ENCODE measurements at places on chromosomes 16 and 17.

- DNase-seq: peak; percentile 51
These were observed 22.5 kb upstream of the ENPP7 start for GRCh38 chr17:79707931-79708891.

- no peak for DNase-seq
These were observed 18.5 kb downstream of the SEC14L5 start for GRCh38 chr16:4976611-4977145.

- peak; percentile 32 for DNase-seq
These were observed 38.6 kb upstream of the TENT4B start for GRCh38 chr16:50114357-50115129.

- peak; percentile 89 for DNase-seq
These were observed 2.4 kb upstream of the ENPP7 start for GRCh38 chr17:79728169-79728907.

GRCh38 chr16:30067584-30067916 is 2.0 kb downstream of the ALDOA start:
- DNase-seq: no peak

GRCh38 chr16:61323456-61323855 is 712.8 kb downstream of the CDH8 start:
- no peak for DNase-seq

- no peak for DNase-seq
These were observed 2.5 kb upstream of the PER1 start for GRCh38 chr17:8154608-8155155.

DNA sequence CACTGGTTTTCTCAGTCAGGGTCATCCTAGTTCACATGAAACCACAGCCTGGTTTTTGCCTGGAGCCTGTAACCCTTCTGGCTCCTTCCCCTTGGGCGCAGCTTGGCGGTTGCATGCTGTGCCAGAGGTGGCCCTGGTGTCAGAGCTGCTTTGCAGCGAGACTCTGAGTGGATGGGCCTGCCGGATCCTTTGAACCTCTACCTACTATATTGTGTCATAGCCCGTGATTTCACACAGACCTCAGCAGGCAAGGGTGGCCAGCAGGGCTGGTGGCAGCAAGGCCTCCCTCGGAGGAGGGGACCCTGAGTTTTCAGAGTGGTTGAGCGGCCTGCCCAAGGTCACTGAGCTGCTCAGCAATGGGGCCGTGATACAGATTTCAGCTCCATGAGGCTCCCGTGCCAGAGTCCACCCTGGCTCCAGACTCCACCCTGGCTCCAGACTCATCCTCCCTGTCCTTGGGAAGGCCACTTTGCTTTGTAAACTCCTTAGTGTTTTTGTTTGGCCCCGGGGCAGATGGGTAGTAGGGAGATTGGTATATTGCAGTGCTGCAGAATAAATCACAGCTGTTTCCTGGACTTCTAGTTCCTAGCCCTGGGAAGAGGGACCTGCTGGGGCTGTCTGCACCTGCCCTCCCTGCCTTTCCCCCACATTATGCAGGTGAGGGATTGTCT is 9.7 kb downstream of the MPRIP start:
- peak; percentile 62 for DNase-seq

- peak; percentile 48 for DNase-seq
These were observed 881 bp upstream of the LLGL1 start for GRCh38 chr17:18224387-18225120.

Measured in EH (cell line).